Smooth muscle cell of the brain vasculature (primary cell): ENCODE measurements at places on chromosomes 5 and 9.

DNA sequence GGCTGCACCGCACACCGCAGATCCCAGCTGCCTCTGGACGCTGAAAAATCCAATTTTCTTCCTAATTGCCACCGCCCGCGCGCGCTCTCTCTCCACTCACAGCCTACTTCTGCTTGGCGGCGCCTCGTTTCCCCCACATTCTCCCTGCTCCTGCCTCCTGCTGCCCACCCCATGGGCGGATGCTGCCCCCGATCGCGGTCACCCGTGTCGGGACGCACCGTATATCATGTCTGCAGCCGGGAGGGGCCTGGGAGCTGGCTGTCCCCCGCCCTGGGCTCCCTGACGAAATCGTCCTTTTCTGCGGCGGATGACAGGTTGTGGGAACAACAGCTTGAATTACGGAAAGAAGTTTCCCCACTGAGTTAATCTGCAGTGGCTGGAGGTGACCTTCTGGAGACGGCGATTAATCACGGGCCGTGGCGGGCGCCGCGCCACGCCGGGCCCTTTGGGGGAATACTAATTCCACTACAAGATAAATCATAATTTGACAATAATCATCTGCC, 36.3 kb upstream of the PSD2 start:
- DNase-seq: no peak

DNA sequence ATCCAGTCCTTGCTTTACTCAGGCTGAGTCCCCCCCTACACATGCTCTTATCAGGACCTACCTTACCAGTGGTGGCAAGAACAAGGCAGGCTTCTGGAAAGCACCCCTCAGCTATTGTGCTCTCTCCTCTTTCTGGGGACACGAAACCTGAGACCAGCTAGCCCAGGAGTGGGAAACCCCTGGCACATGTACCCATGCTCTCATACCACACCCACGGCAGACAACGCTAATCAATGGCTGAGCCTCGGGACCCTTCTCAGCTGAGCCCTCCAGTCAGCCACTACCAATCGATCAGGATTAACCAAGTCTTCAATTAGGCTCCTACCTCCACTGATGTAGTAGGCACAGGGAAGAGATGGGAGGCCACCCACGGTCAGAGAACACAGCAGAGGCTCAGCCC, 65.1 kb downstream of the VAV2 start:
- DNase-seq: no peak

- DNase-seq: no peak
These were observed 48.9 kb downstream of the PTPN3 start for GRCh38 chr9:109449036-109449798.

- no peak for DNase-seq
These were observed 615.0 kb downstream of the ZNF608 start for GRCh38 chr5:124131466-124131865.

DNA sequence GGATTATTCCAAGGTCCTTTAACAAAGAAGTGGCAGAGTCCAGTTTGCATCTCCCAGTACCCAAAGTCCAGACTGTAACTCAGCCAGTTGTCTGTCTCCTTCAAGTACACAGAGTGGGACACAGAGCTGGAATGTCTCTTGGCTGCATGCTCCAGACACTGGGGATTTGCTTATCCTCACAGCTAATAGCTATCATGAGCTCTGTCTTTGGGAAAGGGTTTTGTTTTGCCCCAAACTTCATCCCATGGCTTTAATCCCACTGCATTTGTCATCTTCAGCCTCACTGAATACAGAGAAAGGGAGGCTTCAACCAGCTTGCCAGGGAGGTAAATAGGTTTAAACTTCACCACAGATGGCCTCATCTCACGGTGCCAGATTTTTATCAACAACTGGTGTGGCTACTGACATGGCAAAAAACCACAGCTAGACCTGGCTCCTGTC, 412.2 kb upstream of the SLC24A2 start:
- DNase-seq: no peak

GRCh38 chr5:43649256-43649655, 46.3 kb downstream of the NNT start:
- no peak for DNase-seq
